ENCODE measurements at places on chromosomes 12 and 14.

GRCh38 chr14:39102969-39103957, at the start of gene SEC23A:
Gene SEC23A, minus strand, starts transcription at chr14:39103235. Its CDS starts 7,117 bp downstream, at chr14:39096118.
- peak; percentile 63 for DNase-seq

GRCh38 chr12:6468283-6468575, 2.2 kb downstream of the VAMP1 start:
- no peak for DNase-seq

DNA sequence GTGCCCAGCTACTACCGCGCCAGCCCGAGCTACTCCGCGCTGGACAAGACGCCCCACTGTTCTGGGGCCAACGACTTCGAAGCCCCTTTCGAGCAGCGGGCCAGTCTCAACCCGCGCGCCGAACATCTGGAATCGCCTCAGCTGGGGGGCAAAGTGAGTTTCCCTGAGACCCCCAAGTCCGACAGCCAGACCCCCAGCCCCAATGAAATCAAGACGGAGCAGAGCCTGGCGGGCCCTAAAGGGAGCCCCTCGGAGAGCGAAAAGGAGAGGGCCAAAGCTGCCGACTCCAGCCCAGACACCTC, 697 bp downstream of the HOXC10 start:
- no peak for DNase-seq

DNA sequence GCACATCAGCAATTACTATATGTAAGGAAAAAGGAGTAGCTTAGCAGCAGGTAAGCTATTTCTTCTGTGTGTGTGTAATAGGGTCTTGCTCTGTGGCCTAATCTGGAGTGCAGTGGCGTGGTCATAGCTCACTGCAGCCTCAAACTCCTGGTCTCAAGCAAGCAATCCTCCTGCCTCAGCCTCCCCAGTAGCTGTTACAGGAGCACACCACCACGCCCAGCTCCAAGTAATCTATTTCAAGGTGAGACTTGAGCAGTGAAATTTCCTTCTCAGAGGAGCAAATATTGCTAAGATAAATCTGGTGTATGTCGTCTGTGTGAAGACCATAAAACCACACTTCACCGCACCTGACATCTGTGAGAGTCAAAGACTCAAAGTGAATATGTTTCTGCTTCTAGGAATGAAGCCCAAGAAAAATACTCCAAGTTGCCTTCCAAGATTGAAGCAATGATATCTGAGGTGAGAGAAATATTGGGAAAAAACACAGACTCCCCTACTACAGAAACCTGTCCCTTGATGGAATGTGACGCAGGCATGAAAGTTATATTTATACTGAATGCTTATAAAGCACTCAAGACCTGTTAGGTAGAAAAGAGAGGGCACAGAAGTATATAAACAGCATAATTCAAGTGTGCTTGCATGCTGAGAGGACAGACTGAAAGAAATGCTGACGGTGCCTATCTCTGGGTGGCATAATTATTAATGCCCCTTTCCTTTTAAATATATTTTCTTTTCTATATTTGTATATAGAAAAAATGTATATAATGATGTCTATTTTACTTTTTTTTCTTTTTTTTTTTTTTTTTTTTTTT, 2.5 kb upstream of the SELPLG start:
- no peak for DNase-seq

DNA sequence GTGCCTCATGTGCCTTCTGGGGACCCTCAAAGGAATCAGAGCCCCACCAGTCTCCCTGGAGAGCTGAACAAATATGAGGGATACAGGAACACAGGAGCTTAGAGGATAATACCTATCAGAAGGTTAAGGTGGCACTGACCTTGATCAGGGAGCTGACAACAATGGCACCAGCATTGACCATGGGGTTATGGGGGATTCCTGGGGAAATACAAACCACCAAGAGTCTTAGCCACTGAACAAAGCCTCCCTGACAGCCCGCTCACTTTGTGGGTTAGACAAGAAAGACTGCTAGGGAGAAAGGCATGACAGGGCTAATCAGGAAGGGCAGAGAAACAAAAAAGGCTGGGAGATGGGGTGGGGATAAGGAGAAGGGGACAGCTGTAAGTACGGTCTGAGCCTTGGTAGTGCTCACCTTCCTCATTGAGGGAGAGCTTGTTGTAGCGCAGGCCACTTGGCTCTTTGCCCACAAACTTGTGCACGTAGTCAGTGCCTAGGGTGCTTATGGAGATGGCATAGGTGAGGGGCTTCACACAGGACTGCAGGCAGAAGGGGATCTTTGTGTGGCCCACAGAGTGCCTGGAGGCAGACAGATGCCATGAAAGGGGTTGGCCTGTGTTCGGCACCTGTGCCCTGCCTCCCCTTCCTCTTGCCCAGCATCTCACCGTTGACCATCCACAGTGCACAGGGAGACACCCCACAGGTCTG, 9.3 kb downstream of the SPRYD4 start:
- no peak for DNase-seq

- no peak for DNase-seq
Observed at GRCh38 chr12:1546931-1547640, 47.3 kb downstream of the FBXL14 start.

- no peak for DNase-seq
Observed at GRCh38 chr14:72754949-72755348, 139.0 kb downstream of the DPF3 start.

DNA sequence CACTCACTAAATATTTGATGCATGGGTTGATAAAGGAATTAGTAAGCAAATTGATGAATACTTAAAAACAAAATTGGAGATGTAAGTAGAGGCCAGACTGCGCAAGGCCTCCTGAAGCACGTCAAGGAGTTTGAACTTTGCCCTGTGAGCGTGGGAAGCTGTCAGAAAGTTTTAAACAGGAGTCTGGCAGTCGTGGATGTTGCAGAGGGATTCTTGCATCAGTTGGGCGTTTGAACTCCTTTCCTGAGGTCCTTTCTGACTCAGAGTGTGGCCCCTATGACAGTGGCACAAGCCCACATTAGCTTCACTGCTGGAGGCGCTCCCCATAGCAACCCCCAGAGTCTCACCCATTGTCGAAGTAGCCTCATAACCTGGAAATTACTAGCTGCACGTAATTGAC, 17.9 kb upstream of the IL22 start:
- DNase-seq, result no peak

GRCh38 chr14:74611650-74612349, at the start of gene LTBP2:
Gene LTBP2, minus strand, starts transcription at chr14:74612237. Its CDS starts 293 bp downstream, at chr14:74611944.
- no peak for DNase-seq

- no peak for DNase-seq
Observed at GRCh38 chr12:126905752-126906151, 1361.2 kb upstream of the TMEM132C start.

All from stimulated activated CD4-positive, alpha-beta T cell treated with anti-CD3 and anti-CD28 coated beads, Interleukin-12 subunit alpha, Interleukin-12 subunit beta, amount 100 ng/mL, for 48 hours (primary cell).